ENCODE measurements at places on chromosomes 2 and 18.

GRCh38 chr2:31294196-31294595 is 60.2 kb downstream of the EHD3 start:
- no peak for DNase-seq

GRCh38 chr2:215784371-215784783 is 229.0 kb downstream of the MREG start:
- DNase-seq, result no peak

- peak; percentile 41 for DNase-seq
Observed at GRCh38 chr2:26196683-26197418, 24.0 kb downstream of the GAREM2 start.

- DNase-seq, result peak; percentile 63
Observed at GRCh38 chr18:61948281-61948741, 55.5 kb upstream of the RNF152 start.

GRCh38 chr18:55918444-55918843 is 330.5 kb upstream of the TCF4 start:
- DNase-seq, result no peak

DNA sequence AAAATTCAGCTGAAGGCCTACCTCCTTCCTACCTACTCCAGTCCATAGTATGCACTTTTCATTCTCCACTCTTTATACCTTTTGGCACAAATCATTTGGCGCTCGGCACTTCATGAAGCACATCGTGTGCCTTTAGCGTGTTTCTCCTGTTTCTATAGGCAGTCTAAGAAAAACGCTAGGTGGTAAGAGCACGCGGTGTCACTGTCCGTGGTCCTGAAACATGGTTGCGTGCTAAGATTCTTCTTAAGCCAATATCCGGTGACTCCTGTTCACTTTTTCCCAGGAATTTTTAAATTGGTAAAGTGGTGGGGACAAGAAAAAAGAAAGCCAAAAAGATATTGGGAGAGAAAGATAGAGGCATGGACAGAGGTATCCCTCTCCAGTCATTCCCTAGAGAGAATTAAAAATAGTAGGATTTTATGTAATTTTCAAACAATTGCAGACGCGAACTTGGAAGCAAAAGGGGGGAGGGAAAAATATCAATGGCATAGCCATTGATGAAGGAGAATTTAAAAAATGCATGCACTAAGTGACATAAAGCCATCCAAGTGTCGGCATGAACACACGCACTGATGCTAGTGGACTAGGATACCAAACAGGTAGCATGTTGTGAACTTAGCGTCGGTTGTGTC is 1.4 kb upstream of the CTNNA2 start:
- no peak for DNase-seq

DNA sequence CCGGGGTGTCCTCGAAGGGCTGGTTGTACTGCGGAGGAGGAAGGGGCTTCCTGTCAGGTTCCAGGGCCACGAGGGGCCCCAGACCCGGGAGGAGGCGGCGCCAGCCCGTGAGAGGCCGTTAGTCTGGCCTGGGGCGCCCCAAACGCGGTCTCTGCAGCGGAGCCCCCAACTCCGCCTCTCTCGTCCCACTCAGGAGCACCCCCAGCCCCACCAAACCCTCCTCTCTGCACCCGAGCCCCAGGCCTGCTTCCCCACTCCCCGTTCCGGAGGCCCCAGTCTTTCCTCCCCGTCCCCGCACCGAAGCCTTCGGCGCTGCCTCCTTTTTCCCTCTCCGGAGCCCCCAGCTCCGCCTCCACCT is 473 bp downstream of the HJURP start:
- DNase-seq, result no peak

DNA sequence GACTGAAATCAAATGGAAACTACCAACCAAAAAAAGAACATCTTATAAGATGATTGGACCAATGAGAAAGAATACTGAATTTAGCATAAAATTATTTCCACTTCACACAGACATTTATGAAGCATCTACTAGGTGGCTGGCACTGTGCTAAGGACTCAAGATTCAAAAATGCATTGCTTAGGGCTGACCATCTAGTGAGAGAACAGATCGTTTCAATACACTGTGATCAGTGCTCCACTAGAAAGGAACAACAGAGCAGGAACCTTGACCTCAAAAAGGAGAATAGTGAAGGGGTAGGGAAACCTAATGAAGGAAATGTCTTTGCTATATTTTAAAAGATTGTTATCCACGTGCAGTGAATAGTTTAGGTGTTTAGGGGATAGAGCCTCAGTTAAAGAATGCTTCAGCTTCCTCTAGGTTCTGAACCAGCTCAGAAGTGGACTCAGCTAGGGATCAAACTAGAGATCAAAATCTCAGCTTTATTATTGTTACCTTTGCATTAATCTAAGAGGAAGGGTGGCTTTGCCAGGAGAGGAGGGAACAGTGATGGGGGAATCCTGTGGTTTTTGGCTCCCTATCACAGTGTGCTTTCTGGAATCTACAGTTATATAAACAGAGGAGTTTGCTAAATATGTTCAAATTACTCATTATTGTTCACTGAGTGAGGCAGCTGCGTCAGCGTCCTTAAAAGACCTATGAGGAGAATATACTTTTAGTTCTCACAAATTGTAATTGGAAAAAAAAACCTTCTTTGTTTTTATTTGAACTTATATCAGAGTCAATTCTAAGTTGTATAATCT is 16.2 kb upstream of the BBS5 start:
- DNase-seq, result peak; percentile 26

DNA sequence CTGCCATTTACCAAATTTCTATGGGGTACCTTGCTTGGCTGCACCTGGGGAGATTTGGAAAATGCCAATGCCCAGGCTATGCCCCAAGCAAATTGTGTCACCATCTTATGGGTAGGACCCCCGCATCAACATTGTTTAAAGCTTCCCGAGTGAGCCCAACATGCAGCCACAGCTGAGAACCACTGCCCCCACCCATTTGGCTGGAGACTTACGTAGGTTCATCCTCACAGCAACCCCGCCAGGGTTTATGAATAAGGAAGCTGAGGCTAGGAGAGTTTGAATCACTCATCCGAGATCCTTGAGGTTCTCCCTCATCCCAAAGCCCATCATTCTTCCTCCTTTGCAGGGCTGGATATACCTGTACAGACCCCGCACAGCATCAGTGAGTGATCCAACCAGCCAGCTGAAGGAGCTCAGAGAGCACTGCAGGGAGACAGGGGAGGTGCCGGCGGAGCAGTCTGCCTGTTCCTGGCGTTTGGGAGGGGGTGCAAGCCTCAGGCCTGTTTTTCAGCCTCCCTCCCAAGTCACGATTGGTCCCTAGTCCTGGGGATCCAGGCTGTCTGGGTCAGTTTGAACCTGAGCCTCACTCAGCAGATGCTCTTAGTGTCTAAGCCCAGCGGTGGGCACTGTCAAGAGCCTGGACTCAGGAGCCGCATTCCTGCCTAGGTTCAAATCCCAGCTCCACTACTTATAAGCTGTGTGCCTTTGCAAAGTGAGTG is 164.9 kb downstream of the SMAD7 start:
- no peak for DNase-seq

GRCh38 chr18:26729008-26729407 is 136.5 kb downstream of the AQP4 start:
- no peak for DNase-seq

DNA sequence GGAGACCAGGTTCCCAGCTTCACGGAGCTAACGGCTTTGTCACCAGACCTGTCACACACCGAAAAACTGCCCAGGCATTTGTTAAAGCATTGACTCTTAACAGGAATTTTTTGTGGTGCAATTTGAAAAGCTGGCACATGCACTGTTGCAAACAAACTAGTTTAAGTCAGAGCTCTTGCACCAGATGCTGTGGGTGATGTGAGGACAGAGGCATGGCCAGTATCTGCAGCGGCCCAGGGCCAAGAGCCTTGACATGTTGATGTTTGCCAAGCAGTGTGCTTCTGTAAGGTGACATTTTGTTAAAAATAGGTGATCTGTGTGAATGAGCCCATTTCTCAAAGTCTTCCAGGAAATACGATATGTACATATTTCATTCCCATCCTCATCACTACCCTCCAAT is 142.5 kb downstream of the MTCL1 start:
- DNase-seq, result no peak

DNA sequence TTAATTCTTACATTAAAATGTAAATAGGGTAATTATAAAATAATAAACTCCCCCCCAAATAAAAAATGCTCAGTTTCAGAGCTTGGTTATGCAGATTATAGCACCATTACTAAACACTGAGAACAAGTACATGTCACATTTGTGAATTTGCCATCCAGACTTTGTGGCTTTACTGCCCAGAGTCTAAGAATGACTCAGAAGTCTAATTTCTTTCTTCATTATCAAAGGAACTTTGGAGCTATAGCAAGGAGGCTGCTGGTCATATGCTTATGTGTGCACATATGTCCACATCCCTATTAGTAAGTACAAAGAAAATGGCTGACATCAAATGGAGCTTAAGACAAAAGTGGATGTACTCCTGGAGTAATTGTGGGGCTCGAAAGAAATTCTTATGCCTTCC is 248.5 kb upstream of the SESTD1 start:
- no peak for DNase-seq

DNA sequence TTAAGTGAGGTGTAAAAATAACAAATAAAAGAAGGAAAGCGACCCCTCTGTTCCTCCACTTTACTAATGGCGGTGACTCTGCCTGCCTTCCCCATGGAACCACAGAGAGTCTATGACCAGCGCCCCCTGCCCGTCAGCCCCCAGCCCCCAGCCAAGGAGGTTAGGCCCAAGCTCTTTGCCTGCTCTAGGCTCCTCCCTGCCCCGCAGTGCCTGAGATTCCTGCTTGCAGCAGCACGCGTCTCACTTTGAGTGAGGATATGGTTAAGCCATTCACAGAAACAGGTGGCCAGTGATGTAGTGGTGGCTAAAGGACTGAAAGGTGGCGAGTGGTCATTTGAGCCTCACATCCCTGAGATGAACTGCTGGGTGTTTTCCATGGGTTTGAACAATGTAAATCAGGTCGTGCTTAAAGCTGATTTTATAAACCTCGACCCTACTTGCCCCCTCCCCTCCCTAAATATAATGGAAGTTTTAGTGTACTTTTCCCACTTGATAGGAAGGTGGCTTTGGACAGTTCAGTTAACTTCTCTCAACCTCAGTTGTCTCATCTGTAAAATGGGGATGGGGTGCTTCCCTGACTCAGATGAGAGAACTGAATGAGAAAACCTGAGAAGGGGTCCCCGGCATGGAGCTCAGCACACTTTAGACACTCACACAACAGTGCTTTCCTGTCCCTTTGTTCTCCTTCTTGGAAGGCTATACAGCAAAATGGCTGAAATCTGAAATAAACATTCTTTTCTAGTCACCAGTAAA is 46.5 kb downstream of the IL1RL2 start:
- no peak for DNase-seq

- DNase-seq, result no peak
Observed at GRCh38 chr2:148350199-148350598, 294.4 kb upstream of the EPC2 start.

- no peak for DNase-seq
Observed at GRCh38 chr2:69985216-69985615, 23.8 kb upstream of the ASPRV1 start.

DNA sequence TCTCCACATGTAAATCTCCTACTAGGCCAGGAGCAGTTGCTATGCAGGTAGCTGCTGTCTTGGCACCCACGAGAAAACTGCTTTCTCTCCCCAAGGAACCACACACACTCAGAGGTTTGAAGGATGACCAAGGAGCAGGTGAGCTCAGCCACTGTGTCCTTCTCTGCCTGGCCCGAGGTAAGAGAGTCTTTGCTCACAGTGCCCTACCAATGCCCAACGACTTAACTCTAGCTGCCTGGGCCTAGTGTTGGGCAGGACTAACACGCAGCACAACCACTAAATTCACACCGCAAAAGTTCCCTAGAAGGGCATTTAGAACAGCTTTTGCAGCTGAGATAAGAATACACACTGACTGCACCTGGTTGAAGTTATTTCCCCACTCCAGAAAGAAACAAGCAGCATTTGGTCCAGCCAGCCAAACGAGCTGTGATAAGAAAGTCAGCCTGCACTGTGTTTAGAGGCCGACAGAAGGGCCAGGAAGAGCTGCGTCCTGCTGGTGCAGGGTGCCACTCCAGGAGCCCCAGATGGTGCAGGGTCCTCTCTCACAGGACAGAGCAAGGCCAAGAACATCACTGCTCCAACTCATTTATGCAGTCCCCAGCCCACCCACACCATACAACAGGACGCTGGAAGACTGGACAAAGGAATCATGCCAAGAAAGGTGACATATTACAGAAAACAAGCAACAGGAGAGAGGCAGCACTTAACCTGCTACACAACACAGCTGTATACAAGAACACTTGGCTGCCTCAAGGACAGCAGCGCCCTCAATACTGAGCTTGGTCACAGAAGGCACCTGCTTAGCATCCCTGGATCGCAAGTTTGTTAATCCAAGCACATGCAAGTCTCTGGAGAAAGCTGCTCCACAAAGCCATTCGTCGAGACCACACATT is 12.5 kb downstream of the HDLBP start:
- DNase-seq, result no peak

DNA sequence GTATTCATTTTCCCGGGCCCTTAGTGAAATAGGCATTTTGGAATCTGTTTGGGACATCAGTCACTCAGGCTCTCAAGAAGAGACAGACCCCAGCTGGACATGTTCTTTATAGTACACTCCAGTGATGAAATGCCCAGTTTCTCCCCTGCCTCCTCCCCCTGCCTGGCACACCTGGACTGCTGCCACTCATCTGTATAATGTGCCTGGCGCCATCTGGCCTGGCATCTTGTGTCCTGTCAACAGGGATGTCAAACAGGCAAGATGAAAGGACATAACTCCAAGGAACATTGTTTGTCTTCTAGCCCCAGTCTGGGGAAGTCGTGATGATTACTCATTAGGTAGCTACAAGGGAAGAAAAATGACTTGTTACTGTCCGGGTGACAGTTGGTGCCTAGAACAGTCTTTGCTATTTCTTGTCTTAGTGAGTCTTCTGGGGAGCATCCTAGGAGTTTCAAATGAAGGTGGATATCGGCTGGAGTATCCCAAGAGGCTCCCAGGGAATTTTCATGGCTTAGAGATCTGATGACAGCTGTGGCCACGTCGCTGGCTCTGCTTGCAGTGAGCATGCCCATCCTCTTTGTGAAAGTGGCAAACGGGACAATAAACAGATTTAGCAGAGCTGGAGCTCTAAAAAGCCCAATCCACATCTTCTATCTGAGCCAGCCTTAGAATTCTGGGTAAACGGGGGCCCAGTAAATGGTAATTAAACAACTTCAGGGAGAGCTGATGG is 153.6 kb downstream of the ALK start:
- no peak for DNase-seq

DNA sequence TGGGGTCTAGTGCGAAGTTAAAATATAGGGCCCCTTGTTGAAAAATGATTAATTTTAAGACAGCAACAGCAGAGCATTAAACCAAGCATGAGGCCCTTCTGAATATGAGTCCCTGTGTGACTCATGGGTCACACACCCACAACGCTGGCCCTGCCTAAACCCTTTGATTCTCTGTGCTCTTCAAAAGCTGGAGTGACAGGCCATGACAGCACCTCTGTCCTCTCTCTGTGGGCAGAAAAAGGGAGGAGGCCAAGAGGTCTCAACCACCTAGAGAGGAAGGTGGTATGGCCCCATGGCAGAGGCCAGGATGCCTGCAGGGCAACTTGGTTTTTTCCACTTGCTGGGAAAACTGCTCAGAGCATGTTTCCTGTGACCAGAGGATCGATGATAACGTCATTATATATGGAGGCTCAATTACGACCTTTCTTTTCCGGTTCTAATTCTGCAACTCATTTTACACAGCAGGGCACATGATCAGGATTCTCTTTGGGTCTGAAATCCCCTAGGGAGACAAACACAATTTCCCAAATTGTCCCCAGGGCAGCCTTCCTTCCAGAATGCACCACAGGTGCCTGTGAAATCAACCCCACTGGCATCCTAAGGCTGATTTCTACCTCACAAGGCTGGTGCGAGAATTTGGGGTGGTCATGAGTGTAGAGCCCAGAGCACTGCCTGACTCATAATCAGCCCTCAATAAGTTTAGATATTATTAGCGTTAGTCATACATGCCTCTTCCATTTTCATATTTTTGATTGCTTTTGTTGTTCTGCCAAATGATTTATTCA is 102.0 kb upstream of the PPP1CB start:
- DNase-seq, result peak; percentile 43
